ENCODE measurements at places on chromosomes 5 and 9.

- peak; percentile 58 for DNase-seq
These were observed 1.2 kb downstream of the VCAN start for GRCh38 chr5:83472508-83473345.

DNA sequence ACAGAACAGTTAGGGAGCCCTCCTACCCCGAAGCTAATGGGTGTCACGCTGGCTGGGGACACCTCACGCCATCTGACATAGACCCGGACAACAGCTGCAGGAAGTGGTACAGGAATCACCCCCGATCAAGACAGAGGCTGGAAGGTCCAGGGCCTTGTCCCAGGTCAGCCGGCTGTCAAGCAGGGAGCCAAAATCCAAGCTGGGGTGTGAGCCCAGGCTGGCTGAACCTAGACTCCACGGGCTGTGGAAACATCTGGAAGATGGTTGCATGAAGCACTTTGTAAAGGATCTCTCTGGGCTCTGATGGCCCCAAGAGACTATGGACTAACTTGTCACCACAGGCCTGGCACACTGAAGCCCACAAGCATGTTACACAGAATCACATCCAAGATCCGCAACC, 68.9 kb upstream of the STXBP1 start:
- no peak for DNase-seq

GRCh38 chr5:73412597-73412988, 36.0 kb downstream of the FOXD1 start:
- peak; percentile 69 for DNase-seq

DNA sequence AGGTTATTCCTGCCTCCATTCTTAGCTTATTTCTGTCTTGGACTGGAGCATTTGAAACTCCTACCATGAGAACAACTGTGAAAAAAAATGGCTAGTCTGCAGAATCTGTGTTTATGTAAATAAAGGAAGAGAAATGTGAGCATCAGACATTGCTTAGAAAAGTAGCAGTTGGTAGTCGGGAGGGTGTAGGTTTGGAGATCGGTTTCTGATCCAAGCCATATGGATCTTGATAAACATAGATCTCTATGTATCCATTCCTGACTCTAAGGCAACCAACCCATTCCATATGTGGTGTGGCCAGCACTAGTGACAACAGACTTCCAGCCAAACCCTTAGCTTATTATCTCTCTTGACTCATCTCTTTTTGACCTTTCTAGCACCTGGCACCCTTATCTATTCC, 127.1 kb downstream of the NMUR2 start:
- DNase-seq: no peak

GRCh38 chr9:115230924-115231515, 113.1 kb upstream of the TNC start:
- no peak for DNase-seq

DNA sequence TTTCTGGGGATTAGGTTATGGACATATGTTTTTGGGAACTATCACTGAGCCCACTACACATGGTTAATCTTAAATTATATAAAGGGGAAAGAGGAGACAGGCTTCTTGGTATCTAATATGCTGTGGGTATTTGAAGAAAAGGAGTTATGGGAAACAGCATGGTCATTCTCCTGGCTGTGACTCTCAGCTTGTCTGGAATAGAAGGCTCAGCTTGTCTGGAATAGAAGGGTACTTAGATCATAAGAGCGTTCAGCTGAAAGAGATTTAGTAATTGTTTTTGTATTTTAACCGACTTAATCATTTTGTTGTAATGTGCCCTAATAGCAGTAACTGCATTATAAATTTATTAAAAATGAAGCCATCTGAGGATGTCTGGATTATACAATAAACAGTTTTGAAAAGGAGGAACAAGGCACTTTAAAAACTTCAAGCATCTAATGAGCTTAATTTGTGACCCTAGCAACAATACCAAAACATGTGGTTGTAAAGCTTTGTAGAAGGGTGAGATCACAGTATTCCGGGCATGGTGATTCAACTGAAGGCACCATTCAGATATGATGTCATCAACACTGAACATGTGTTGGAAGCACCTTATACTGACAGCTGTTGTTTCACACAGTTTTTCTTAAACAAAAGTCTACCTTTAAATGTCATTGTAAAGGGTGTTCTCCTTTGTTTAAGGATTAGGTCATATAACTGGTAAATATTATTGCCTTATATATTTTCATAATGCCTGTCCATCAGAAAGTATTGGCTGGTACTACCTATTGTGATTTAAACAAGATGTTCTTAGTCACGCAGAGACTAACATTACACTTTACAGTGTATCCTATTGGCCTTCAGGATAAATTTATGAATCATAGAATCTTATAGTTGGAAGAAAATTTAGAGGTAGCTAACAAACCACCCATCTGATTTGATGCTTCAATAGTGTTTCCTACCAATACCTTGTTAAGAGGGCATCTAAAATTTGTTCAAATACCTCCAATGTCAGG, 2174.1 kb upstream of the WWC1 start:
- no peak for DNase-seq

Data from HFFc6 (cell line).